Stimulated activated CD4-positive, alpha-beta T cell treated with anti-CD3 and anti-CD28 coated beads, Interleukin-4, amount 100 ng/mL, for 4 hours (primary cell): ENCODE measurements at places on chromosomes 12 and 14.

GRCh38 chr12:120719496-120720233, 6.0 kb upstream of the ACADS start:
- DNase-seq: no peak

DNA sequence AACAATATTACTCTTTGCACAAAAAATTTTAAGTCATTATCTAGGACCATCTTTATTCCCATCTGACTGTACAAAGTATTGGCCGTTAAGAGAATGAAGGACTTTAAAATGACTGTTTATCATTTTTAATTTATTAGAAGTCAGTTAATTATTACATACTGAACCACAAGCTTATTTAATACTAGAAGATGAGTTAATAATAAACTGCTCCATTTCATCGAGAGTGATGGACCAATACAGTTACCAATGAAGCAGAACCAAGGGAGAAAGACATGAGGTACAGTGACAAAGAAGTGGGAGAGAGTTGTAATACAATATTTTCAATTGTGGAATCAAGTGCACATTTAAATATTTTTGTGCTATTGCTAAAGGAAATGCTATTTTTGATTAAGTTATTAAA, 83.3 kb downstream of the PTPRO start:
- DNase-seq: no peak

- no peak for DNase-seq
Measured at GRCh38 chr14:101090976-101091375, 187.5 kb upstream of the RTL1 start.

GRCh38 chr12:70351076-70351475, 15.0 kb upstream of the KCNMB4 start:
- DNase-seq: no peak
